ENCODE measurements at places on chromosomes 2 and 18. TPM values are rescaled to one million over a fixed set of nuclear protein-coding genes. Genes with fewer than 3 reads are reported as not detected.

The OSBPL1A gene
- total RNA-seq, result 14.8 TPM

The LINC00305 gene
- total RNA-seq, result not detected

The SLC1A4 gene
- 31.0 TPM for total RNA-seq

The ATOH8 gene
- under 0.01 TPM for total RNA-seq

The DNAJC27 gene
- total RNA-seq, result 5.9 TPM

The FAM228B gene
- total RNA-seq, result 8.1 TPM

The TMEM200C gene
- total RNA-seq, result not detected

- DNase-seq, result no peak
Observed at GRCh38 chr2:85949280-85949679, 60.5 kb upstream of the ST3GAL5 start.

DNA sequence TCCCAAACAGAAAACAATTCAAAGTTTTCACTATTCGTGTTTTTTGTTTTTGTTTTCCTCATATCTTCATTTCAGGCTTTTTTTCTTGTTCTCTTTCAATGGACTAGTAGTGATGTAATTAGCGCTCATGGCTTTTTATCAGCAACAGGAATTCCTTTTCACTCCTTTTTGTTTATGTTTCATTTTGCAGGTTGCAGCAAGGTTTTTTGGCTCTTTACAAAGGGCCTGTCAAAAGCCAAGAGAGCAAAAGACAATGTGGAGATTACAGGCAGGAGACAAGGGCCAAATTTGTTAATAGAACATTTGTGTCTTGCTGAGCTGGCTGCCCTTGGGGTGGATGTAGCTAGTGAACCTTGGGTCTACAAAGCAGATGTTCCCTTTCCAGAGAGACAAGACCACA is 467.4 kb upstream of the CDH20 start:
- DNase-seq, result no peak

DNA sequence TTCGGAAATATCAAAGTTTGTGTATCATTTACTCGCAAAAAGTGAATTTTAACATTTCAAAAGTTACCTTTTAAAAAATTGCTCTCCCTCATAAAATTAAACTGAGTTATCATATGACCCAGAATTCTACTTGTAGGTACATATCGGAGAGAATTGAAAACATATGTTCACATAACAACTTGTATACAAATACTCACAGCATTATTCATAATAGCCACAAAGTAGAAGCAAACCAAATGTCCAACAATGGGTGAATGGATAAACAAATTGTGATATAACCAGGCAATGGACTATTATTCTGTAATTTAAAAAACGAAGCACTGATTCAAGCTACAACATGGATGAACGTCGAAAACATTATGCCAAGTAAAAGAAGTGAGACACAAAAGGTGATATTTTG is 412.0 kb upstream of the TCF4 start:
- DNase-seq, result no peak

- peak; percentile 42 for DNase-seq
Observed at GRCh38 chr2:70498054-70498453, 55.6 kb downstream of the TGFA start.

- DNase-seq, result no peak
Observed at GRCh38 chr2:99651930-99652670, 162.3 kb upstream of the REV1 start.

- no peak for DNase-seq
Observed at GRCh38 chr18:7822435-7823331, 255.6 kb downstream of the PTPRM start.

DNA sequence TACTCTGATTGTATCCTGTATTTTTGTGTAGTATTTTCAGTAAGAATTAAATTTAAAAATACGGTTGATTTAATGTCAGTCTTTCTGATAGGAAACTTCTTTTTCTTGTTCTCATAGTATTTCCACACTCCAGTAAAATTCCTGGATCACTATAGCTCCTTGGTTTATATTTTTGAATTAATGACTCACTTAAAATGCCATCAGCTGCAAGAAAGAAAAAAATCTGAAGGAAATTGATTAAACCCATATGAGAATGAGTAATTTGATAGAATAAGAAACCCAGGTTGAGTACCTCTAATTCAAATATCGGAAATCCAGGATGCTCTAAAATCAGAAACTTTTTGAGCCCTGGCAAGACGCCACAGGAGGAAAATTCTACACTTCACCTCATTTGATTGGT is 186.8 kb upstream of the RND3 start:
- DNase-seq, result no peak

- no peak for DNase-seq
Observed at GRCh38 chr2:120305937-120306490, 39.9 kb upstream of the INHBB start.

- no peak for DNase-seq
Observed at GRCh38 chr2:60411295-60411694, 142.2 kb downstream of the BCL11A start.

GRCh38 chr2:105442721-105443120 is 43.9 kb upstream of the FHL2 start:
- no peak for DNase-seq

GRCh38 chr2:21037671-21038108 is 6.2 kb downstream of the APOB start:
- DNase-seq, result no peak

- no peak for DNase-seq
Observed at GRCh38 chr2:176391148-176391419, 121.8 kb downstream of the MTX2 start.

DNA sequence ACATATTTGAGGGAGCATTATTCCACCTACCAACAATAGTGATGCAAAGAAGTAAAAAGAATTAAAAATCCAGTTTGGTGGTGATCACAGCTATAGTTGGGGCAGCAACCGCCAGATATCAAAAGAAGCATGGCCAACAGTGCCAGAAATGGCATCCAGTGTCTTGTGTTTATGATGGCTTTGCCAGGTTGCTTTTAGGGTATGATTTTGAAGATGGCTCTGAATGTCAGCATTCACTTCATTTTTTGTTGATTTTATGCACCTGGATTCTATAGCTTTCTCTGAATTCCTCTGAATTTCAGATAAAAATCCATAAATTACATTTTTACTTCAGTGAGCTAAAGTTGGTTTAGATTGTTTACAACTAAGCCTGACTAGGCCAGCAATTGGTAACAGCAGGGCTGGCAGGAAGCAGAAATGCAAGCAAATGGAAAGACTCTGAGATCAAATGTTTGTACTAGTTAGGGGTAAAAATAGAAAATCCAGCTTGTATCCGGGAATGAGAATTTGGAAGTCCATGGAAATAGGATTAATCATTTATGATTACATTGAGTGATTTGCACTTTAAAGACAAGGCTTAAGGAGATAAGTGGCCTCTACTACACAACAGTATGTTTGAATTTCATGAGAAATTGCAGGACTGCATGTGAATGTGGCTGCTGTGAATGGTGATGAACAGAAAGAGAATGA is 40.4 kb downstream of the COL3A1 start:
- no peak for DNase-seq

DNA sequence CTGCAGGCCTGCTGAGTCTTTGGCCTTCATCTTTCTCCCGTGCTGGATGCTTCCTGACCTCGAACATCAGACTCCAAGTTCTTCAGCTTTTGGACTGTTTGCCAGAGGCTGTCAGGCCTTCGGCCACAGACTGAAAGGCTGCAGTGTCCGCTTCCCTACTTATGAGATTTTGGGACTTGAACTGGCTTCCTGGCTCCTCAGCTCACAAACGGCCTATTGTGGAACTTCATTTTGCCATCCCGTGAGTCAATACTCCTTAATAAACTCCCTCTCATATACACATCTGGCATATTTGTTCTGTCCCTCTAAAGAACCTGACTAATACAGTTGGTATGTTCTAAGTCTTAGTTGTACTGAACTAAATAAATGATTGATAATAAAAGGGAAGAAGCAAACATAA is 702.8 kb upstream of the LINC00305 start:
- no peak for DNase-seq

- DNase-seq, result no peak
Observed at GRCh38 chr2:43127208-43127940, 99.0 kb downstream of the ZFP36L2 start.

DNA sequence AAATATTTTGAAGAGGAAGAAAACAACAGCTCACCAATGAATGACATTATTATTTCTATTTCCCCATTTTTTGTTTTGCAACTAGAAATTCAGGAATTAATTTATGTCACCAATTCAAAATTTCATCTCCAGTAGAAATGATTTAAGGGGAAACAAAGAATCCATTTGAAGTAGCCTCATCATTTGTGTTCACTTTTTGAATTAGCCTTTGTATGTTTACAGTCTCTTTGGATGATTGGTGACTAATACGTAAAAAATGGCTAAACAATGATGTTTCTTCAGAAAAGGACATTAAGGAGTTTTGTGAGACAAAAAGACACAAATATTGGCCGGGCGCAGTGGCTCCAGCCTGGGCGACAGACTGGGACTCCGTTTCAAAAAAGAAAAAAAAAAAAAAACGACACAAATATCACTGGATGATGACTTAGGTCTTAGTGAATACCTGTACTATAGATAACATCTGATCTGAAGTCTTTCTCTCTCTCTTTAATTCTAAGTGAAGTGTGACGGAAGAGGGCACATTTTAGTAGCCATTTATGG is 313.2 kb downstream of the PIK3C3 start:
- DNase-seq, result no peak

- DNase-seq, result no peak
Observed at GRCh38 chr2:239936838-239937581, 88.1 kb downstream of the NDUFA10 start.

- no peak for DNase-seq
Observed at GRCh38 chr2:109455731-109456691, 157.8 kb downstream of the SEPTIN10 start.

DNA sequence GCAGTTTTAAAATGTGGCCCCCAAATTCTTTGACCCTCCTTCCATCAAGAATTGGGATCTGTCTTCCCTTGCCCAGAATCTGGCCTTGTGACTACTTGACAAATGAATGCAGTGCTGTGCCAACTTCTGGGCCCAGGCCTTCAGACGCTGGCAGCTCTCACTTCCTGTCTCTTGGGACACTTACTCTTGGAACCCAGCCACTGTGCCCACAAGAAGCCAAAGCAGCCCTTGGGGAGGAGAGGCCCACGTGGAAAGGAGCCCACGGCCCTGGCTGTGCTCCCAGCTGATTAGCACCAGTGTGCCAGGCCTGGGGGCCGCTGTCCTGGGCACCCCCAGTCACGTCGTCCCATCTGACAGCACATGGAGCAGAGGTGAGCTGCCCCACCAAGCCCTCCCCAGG is 56.6 kb downstream of the RPL37A start:
- DNase-seq, result peak; percentile 21

- no peak for DNase-seq
Observed at GRCh38 chr2:151556121-151556520, 146.4 kb downstream of the RIF1 start.

GRCh38 chr2:55887901-55888624 is 35.5 kb downstream of the EFEMP1 start:
- no peak for DNase-seq

GRCh38 chr2:105610576-105611332 is 134.0 kb upstream of the NCK2 start:
- no peak for DNase-seq

- DNase-seq, result no peak
Observed at GRCh38 chr2:167114018-167114417, 225.7 kb downstream of the XIRP2 start.

- DNase-seq, result no peak
Observed at GRCh38 chr2:70104231-70105111, 17.2 kb downstream of the PCBP1 start.

DNA sequence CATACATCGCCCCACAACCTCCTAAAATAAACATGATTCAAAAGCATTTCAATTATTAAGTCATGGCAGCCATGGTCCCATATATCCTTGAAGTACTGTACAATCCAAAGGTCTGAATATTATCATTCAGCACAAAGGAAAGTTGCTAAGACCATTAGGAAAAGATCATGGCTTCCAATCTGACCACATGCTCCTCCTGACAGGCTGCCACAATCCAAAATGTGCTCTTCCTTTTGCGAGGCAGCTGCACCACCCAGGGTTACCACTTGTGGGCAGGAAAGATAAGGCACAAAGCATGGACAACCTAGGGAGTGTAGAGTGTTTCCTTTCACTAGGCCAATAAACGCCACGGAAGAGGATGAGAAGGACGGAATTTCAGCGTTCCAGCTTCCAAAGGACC is 5.4 kb downstream of the BOLA3 start:
- no peak for DNase-seq

DNA sequence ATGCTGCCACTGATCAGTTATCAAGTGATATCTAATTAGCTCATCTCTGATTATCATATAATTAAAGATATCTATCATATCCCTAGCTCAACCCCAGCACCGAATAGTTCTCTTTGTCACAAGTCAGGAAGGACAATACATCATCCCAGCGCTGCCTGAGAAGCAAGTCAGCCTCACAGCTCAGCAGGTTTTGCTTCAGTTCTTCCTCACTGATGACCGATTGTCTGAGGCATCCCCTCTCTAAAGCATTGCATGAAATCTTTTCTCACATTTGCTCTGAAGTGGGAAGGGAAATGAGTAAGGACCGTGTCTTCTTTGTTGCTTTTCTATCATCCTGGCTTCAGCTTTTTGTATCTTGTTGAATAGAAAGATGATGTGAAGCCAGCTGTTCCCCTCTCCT is 247.9 kb downstream of the CMPK2 start:
- no peak for DNase-seq

- no peak for DNase-seq
Observed at GRCh38 chr18:61528961-61529360, 195.7 kb downstream of the CDH20 start.

- DNase-seq, result no peak
Observed at GRCh38 chr2:23622466-23622865, 237.5 kb downstream of the KLHL29 start.

- no peak for DNase-seq
Observed at GRCh38 chr2:206573793-206574192, 68.5 kb upstream of the FAM237A start.

DNA sequence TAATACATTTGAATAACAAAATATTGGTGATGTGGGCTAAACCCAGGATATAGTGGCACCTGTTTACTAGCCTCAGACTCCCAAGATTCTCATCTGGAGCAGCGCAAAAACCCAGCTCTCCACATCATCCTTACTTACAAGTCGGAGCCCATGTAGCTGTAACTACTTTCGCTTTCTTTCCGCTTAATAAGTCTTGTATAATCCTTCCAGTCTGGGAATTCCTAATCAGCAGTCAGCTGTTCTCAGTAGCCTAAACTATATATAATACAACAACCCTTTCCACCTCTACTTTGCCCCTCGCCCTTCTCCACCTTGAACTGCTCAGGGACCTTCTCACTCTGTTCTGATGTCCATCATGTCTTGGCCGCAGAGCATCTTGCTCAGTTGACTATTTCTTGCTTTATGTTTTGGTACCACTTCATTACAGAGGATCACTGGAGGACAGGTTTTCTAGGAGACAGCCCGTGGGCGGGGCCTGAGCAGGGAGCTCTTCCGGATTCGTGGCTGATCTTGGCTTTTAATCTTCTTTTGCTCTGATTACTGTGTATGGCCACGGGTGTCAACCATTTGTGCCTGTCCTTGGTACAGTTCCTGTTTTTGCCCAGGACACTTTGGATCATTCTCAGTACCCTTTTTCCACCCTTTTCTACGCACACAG is 119.9 kb upstream of the SERTAD2 start:
- no peak for DNase-seq

DNA sequence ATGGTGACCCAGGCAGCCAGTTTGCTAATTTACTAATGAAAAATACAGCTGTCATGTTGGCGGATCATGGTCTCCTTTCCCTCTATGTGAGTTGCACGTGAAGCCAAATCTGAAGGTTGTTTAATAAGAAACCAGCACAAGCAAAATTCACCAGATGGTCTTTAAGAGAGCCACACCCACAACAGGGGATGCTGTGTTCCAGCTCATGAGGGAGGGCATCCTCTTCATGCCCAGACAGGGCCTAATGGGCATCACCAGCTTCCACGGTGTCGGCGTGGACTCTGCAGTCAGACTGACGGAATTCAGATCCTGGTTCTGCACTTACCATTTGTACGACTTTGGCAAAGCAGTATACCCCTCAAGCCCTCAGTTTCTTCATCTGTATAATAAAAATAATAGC is 39.9 kb downstream of the TMEM247 start:
- DNase-seq, result no peak

All from hematopoietic multipotent progenitor cell (in vitro differentiated cells).